ENCODE measurements at places on chromosomes 3 and 15. TPM values are rescaled to one million over a fixed set of nuclear protein-coding genes. Genes with fewer than 3 reads are reported as not detected.

Gene IGF2BP2
- total RNA-seq: 114 TPM

DNA sequence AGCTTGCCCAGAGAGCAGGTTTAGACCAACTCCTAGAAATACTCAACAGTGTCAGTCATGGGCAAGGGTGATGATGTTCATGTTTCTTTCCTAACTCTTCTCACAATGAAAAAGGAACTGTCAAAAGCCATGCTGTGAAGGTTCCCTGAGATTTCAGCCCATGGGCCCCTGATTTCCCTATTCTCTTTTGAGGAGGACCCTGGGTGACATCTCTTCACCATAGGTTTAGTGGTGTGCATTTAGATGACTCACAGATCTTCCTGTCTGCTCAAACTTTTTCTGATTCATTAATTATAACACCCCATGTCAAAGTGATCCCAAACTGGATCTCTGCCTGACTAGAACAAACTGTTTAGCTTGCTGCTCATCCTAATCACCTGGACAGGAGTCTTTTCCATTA lies 108.0 kb downstream of the BBX start:
- no peak overlapping the region for H3K27ac ChIP-seq
- no peak overlapping the region for H3K4me3 ChIP-seq
- H3K36me3 ChIP-seq: no peaks in the 10 kb centered on the region
- H3K27me3 ChIP-seq: no peaks in the 10 kb centered on the region
- DNase-seq: no peak

- no peaks in the 10 kb centered on the region for H3K27me3 ChIP-seq
- no peaks in the 10 kb centered on the region for H3K36me3 ChIP-seq
- no peaks in the 10 kb centered on the region for H3K4me1 ChIP-seq
- no peak overlapping the region for H3K27ac ChIP-seq
- no peak for DNase-seq
Measured at GRCh38 chr3:155890671-155891190, 20.3 kb downstream of the GMPS start.

- H3K4me1 ChIP-seq: peaks cover 7% of the 10 kb centered on the region
- no peaks in the 10 kb centered on the region for H3K27me3 ChIP-seq
- DNase-seq: no peak
- H3K27ac ChIP-seq: no peak overlapping the region
Measured at GRCh38 chr3:127677541-127678314, 5.0 kb downstream of the ABTB1 start.

- H3K36me3 ChIP-seq: no peaks in the 10 kb centered on the region
- H3K27me3 ChIP-seq: no peaks in the 10 kb centered on the region
- no peak for DNase-seq
- H3K27ac ChIP-seq: no peak overlapping the region
Measured at GRCh38 chr15:49860101-49860500, 239.3 kb downstream of the DTWD1 start.

DNA sequence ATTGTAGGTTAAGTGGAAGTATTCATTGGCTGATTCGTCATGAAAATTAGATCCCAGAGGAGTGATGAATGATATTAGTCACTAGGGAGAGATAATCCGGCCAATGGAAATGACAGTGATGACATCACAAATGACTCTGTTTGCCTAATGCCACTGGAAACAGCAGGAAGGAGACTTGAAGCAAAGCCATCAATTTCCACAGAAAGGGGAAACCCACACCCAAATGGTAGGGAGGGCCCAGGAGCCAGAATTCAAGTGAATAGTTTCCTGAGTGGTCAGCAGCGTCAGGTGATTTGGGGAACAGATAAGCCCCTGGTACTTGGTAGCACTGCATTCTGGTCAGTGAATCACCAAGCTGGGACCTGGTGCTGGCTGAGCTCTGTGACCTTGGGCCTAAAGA lies 3.3 kb upstream of the ADAMTS9 start:
- no peaks in the 10 kb centered on the region for H3K36me3 ChIP-seq
- no peak for DNase-seq
- no peak overlapping the region for H3K27ac ChIP-seq
- H3K27me3 ChIP-seq: peaks cover 34% of the 10 kb centered on the region
- H3K4me1 ChIP-seq: peaks cover 13% of the 10 kb centered on the region
- H3K4me3 ChIP-seq: no peak overlapping the region

GRCh38 chr15:27573805-27574485 lies 525.2 kb downstream of the OCA2 start:
- no peak overlapping the region for H3K4me3 ChIP-seq
- H3K27ac ChIP-seq: no peak overlapping the region
- H3K4me1 ChIP-seq: no peaks in the 10 kb centered on the region
- DNase-seq: no peak
- no peaks in the 10 kb centered on the region for H3K27me3 ChIP-seq
- no peaks in the 10 kb centered on the region for H3K36me3 ChIP-seq

GRCh38 chr3:4562595-4562994 lies 69.4 kb downstream of the ITPR1 start:
- no peak for DNase-seq
- H3K4me1 ChIP-seq: no peaks in the 10 kb centered on the region
- no peak overlapping the region for H3K27ac ChIP-seq

- H3K4me3 ChIP-seq: no peak overlapping the region
- H3K36me3 ChIP-seq: no peaks in the 10 kb centered on the region
- no peak overlapping the region for H3K27ac ChIP-seq
- no peaks in the 10 kb centered on the region for H3K4me1 ChIP-seq
Measured at GRCh38 chr3:190345027-190345821, 23.0 kb upstream of the CLDN1 start.

- DNase-seq: no peak
- no peak overlapping the region for H3K4me3 ChIP-seq
- H3K27ac ChIP-seq: no peak overlapping the region
- H3K4me1 ChIP-seq: peaks cover 12% of the 10 kb centered on the region
Measured at GRCh38 chr15:40064231-40064894, 25.4 kb upstream of the SRP14 start.

All from H1 (cell line).